ENCODE measurements at places on chromosomes 7 and 10.

DNA sequence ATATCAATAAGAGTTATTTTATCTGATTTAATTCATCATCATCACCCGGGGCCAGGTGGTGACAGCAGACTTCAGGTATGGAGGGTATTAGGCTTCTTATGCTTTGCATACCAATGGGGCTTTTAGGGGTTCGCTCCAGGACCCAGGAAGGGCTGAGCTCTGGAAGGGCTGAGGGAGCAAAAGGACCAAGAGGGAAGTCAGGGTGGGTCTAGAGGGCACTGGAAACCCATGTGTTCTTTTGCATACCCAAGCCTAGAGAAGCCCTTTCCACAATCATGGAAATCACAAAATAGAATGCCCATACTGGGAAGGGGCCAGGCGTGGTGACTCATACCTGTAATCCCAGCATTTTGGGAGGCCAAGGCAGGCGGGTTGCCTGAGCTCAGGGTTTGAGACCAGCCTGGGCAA, 30.9 kb upstream of the VCL start:
- peak; percentile 18 for DNase-seq

DNA sequence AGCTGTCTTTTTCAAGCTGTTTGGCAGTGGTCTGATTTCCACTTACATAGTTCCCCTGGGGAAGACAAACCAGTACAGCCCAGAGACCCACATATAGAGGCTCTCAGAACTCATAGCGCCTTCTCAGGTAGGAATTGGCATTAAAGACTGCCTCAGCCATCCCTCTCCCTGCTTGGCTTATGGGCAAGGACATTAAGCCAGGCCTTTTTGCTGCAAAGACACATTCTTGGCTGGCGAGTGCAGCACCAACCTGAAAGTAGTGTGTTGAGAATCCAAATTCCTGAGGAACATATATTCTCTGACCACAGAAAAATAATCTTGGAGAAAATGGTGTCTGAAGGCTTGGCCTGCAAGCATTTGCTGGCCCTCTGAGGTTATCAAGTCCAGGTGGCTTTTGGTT, 39.2 kb upstream of the HPS1 start:
- no peak for DNase-seq

DNA sequence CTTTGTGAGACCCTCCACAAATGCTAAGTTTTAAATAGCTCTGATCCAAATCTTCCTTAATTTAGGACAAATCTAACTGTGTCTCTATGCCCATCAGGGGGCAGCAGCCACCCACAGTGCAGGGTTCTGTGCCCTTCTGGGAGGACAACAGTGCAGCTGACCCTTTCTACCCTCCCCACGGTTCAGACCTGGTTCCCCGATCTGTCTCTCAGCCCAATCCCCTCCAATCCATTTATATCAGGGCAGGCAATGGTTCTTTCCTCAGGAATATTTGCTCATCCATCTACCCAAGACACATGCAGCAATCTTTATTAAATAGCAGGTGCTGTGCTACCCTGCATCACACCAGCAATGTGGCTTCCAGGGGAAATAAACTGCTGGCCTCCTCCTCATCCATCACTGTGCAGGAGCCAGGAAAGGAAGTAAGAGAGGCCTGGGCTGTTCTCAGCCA, 4.0 kb upstream of the RBM28 start:
- DNase-seq: no peak

DNA sequence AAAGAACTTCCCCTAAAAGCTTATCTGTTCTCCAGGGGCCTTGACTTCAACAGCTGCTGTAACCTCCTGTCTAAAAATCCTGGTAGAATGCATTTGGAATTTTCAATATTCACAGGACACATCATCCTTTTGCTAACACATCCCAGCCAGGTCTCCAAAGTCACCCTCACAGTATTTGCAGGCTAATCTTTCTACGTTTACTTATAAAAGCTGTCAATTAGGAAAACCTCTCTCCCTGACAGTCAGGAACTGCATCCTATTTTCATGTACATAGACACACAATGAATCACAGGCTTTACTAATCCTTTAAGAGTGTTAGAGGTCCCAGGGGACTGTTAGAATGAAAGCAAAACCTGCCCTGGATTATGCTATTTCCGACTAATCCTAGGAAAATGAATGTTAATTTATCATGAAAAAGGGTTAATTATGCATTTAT, 102.2 kb downstream of the GFRA1 start:
- peak; percentile 6 for DNase-seq

DNA sequence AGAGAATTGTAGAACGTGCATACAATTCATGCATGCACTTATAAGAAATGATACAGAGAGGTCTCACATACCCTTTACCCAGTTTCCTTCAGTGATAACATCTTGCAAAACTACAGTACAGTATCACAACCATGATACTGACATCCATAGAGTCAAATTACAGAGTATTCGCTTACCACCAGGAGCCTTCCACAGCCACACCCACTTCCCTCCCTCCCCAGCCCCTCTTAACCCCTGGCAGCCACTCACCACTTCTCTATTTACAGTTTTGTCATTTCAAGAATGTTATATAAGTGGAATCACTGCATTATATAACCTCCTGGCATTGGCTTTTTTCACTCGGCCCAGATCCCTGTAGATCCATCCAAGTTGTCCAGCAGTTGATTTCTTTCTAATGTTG, 143.8 kb downstream of the ZNF248 start:
- DNase-seq: no peak

- no peak for DNase-seq
Observed at GRCh38 chr10:45373003-45373575, 927 bp upstream of the ALOX5 start.

- DNase-seq: no peak
Observed at GRCh38 chr7:28088032-28088431, 92.6 kb downstream of the JAZF1 start.

DNA sequence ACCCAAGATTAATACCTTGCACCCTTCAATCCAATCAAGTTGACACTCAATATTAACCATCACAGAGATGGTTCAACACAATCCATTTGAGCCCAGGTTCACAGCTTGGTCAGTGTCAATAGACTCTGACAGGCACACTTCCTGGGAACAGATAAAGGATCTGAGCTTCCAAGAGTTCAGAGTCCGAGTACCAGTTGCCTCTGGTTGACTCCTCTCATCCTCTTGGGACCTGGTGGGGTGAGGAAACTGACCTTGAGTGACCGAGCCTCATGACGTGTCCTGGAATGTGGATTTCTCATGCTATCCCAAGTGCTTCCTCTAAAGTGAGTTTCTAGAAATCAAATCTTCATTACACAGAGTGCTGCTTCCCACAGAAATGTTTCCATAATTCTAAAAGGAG, 162.0 kb downstream of the CYP26A1 start:
- no peak for DNase-seq

GRCh38 chr10:34058845-34059614, 724.6 kb upstream of the NRP1 start:
- DNase-seq: no peak

DNA sequence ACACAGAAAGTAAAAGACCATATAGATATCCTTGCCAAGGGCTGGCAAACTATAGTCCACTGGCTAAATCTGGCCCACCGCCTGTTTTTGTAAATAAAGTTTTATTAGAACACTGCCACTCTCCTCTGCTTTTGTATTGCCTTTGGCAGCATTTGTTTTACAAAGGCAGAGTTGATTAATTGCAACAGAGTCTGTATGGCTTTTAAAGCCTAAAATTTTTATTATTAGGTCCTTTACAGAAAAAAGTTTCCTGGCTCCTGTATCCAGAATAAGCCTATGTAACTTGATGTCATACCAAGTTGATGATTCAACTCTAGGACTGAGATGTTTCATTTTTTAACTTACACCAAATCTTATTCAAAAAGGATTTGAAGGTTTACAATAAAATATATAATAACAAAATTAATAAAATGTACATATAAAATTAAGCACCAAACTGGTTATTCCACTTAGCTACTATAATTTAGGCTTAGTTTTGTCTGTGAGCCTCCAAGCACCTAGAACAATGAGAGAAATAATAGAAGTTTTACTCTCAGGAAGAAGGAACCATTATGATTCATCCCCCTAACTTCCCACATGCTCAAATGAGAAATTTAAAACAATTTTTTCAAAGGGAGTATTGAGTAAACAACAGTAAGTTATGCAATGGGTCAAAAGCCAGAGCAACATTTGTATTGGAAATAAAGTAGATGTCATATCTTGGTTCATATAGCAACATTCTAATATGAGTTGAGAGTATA, 31.9 kb downstream of the CPED1 start:
- DNase-seq: peak; percentile 43

GRCh38 chr7:68977385-68978055, 620.8 kb upstream of the AUTS2 start:
- DNase-seq: peak; percentile 44

- no peak for DNase-seq
Observed at GRCh38 chr10:14312014-14312413, 18.7 kb downstream of the FRMD4A start.

DNA sequence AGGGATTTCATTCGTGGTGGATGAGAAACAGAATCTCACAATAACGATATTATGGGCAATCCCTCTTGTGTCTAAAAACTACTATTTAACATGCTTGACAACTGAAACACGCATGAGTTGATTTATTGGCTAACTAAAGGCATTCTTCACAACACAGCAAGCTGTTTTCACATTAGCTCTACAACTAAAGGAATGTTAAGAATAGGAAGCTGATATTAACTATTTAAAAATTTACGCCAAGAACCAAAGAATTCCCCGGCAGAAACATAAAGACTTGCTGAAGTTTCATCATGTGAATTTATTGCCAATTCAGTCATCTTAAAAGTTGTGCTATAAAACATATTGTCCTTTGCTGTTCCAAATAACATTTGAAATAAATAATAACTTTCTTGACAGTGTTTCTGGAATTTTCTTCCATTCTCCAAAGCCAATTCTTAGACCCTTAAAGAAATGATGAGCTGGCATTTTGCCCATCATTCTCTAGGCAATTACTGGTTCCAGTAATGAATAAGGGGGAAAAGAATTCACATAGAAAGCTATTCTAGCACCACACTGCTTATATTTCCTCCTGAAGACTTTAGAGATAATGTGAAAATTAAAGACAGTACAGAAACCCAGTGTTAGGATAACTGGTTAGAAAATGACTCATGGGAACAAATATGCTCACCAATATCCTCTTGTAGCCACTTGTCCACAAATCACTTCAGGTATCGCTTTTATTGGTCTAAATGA, 233.1 kb downstream of the PARD3 start:
- peak; percentile 91 for DNase-seq

DNA sequence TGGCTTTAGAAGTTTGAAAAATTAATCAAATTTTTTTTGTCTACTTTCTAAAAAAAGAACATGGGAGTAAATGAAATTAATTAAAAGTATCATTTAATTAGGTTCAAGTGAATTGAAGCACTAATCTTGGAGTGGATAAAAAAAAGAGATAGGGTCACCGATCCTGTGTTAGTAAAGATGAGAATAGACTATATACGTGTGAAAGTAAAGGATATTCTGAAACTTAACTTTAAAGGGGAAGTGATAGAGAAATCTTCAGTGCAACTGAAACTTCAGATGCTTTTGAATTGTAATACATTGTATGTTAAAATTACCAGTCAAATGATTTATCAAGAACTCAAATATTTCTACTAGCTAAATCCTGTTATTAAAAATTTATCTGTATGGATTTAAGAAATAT, 4.8 kb downstream of the NHLRC2 start:
- no peak for DNase-seq

GRCh38 chr7:101017064-101017777, 2.7 kb upstream of the MUC17 start:
- peak; percentile 51 for DNase-seq

DNA sequence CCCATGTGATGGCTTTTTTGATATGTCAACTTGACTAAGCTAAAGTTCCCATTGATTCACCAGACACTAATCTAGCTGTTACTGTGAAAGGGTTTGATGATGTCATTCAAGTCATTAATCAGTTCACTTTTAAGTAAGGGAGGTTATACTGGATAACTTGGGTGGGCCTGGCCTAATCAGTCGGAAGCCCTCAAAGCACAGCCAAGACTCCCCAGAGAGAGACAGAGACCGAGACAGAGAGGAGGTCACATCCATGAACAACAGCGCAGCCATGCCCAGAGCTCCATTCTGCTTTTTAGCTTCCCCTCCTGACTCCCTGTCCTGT, 103.4 kb downstream of the TRIL start:
- DNase-seq: no peak

DNA sequence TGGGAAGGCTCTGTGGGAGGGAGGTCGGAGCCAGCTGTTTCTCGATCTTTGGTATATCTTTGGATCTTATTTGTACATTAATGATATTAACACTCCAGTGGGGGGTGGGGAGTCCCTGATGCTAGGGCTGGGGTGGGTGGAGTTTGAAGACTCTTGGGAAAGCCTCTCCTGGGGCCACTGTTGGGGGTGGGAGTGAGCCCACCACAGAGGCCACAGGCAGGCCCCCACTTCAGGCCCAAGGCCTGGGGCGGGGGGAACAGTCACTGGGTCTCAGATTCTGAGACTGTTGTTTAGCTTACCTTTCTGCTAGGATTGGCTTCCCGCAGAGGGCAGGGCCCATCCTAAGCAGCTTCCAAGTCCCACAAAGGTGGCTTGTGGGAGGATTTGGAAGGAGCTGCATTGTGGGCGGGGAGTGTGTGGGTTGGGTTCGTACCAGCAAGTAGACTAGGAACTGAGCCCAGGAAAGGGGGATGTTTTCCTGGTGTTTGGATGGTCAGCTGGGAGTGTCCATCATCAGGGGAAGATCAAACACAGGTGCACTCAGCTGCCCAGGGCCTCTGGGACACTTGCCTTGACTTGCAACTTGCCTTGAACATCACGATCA, 11.9 kb downstream of the YKT6 start:
- DNase-seq: no peak

GRCh38 chr10:102001435-102002068, 54.4 kb downstream of the ARMH3 start:
- no peak for DNase-seq

DNA sequence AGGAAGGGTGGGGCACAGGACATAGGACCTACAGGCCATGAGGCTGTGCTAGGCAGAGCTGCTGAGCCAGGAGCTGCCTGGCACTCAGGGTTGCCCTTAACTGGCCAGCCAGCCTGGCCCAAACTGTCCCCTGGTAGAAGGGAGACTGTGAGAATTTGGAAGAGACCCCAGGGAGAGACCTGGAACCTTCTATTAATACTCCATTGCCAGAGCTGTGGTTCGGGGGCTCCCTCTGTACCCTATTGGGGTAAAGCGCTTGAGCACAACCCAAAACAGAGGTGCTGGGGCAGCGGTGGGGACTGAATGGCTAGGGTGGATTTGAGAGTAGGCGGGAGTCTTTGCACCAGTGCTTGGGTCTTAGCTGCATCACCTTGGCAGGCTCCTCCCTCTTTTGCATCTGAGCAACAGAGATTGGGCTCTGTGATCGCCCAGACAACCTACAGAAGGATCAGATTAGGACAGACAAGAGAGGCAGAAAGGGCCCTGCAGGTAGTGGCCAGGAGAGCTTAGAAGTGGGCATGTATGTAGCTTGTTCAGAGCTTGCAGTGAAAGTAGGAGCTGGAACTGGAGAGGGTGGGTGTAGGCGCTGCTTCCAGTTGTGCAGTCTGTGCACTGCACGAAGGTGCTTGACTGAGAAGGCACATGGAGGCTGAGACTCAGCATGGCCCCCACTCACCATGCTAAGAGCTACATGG, 53.3 kb downstream of the ADCYAP1R1 start:
- no peak for DNase-seq

- no peak for DNase-seq
Observed at GRCh38 chr10:73581918-73582317, 9.2 kb downstream of the USP54 start.
